ENCODE measurements at places on chromosomes 12 and 14. TPM values are rescaled to one million over a fixed set of nuclear protein-coding genes. Genes with fewer than 3 reads are reported as not detected.
A peak's percentile ranks its signal among the peaks of the same experiment; 100 is the strongest.

DNA sequence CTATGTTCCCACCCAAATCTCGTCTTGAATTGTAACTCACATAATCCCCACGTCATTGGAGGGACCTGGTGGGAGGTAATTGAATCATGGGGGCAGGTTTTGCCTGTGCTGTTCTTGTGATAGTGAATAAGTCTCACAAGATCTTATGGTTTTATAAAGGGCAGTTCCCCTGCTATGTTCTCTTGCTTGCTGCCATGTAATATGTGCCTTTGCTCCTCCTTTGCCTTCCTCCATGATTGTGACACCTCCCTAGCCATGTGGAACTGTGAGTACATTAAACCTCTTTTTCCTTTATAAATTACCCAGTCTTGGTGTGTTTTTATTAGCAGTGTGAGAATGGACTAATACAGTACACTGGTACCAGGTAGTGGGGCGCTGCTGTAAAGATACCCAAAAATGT is 177.6 kb upstream of the SYT10 start:
- H3K36me3 ChIP-seq = no peaks in the 10 kb centered on the region
- H3K27me3 ChIP-seq = no peaks in the 10 kb centered on the region
- no peaks in the 10 kb centered on the region for H3K4me1 ChIP-seq
- no peak overlapping the region for H3K4me3 ChIP-seq

GRCh38 chr14:69708586-69709560 is 58.1 kb upstream of the SRSF5 start:
- DNase-seq = no peak
- H3K27me3 ChIP-seq = no peaks in the 10 kb centered on the region
- H3K36me3 ChIP-seq = peaks cover 95% of the 10 kb centered on the region

- H3K27ac ChIP-seq = no peak overlapping the region
- H3K4me3 ChIP-seq = no peak overlapping the region
- H3K4me1 ChIP-seq = peaks cover 5% of the 10 kb centered on the region
These were observed 34.4 kb upstream of the PMCH start for GRCh38 chr12:102232036-102232435.

GRCh38 chr12:117236456-117237001 is 46.3 kb upstream of the FBXO21 start:
- no peak overlapping the region for H3K4me3 ChIP-seq
- H3K27ac ChIP-seq = no peak overlapping the region
- H3K36me3 ChIP-seq = no peaks in the 10 kb centered on the region
- H3K4me1 ChIP-seq = no peaks in the 10 kb centered on the region
- DNase-seq = peak; percentile 69

DNA sequence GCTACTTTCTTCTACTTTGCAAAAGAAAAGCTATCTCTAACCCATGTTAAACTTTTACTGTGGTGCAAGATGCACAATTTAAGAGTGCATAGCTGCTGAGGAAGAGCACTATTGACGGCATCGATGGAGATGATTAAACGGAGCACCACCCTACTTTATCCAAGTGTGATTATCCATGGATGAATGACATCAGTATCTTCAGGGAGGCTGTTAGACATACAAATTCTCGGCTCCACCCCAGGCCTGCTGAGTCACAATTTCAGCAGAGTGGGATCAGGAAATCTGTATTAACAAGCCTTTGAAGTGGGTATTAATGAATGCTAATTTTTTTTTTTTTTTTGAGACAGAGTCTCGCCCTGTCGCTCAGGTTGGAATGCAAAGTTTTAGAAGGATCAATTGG is 16.2 kb downstream of the SLC2A14 start:
- H3K4me1 ChIP-seq = no peaks in the 10 kb centered on the region
- H3K36me3 ChIP-seq = no peaks in the 10 kb centered on the region
- no peak overlapping the region for H3K4me3 ChIP-seq
- H3K27me3 ChIP-seq = peaks cover 6% of the 10 kb centered on the region
- DNase-seq = no peak
- H3K27ac ChIP-seq = no peak overlapping the region

DNA sequence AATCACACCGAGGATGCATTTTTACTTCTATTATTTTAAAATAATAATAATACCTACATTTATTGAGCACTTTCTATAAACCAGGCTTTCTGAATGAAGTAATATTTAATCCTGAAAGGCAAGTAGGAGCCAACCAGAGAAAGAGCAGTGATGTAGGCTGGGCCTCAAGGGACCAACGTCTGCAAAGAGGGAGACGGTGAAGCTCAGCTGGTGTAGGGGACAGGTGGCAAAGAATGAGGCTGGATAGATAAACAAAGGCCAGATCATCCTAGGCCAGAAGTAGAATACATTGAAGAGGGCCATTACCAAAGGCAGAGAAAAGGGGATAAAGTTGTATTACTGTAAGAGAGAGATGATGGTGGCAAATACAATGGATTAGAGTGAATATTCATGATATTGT is 810 bp upstream of the TMBIM4 start:
- peak overlapping the region; percentile 98 for H3K27ac ChIP-seq
- no peak for DNase-seq
- peak overlapping the region; percentile 79 for H3K4me3 ChIP-seq
- H3K36me3 ChIP-seq = no peaks in the 10 kb centered on the region

SUSD6 gene
- 30.1 TPM for total RNA-seq

FOXG1 gene
- total RNA-seq = not detected

Measured in heart left ventricle (tissue), 16 donors.